ENCODE measurements at places on chromosomes 2 and 18.

GRCh38 chr2:6914828-6915227, 2.4 kb upstream of the RNF144A start:
- DNase-seq, result peak; percentile 36

DNA sequence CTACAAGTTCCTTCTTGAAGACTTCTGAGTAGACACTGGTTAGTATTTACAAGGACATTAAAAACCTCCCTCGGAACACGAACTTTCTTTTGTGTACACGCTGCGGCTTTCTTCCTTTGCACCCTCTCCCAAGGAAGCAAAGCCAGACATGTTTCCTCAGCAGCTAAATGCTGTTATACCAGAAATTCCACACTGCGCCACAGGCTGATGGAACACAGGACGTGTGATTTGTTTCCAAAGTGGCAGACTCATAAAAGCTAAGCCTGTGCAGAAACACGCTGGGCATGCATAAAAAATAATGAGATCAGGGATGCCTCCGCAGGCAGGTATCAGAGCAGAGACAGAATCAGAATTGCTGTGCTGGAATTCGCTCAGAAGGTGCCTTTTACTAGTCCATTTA, 73.0 kb upstream of the RGPD5 start:
- no peak for DNase-seq

DNA sequence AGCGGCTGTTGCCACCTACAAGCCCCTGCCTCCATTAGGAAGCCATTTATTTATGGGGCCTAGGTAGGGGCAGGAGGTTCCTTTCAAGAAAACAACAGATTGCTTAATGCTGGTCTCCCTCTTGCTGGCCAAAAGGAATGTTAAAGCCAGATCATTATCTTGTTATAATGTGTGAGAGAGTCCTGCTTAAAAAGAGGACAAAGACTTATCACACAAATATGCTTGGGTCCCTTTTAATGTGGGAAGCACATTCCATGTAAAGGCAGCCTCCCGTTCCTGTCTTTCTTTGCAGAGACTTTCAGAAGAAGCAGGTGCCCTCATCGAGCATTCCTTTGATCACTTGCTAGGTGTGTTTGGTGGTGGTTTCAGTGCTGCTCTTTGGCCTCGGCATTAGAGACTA, 76.4 kb downstream of the AGAP1 start:
- DNase-seq, result no peak

- peak; percentile 35 for DNase-seq
Observed at GRCh38 chr18:3594760-3595368, 144.9 kb downstream of the TGIF1 start.

GRCh38 chr2:27683390-27684071, 19.8 kb downstream of the SLC4A1AP start:
- peak; percentile 87 for DNase-seq

GRCh38 chr2:18926631-18927524, 337.5 kb upstream of the NT5C1B start:
- no peak for DNase-seq

GRCh38 chr2:196421880-196422279, 217.6 kb upstream of the CCDC150 start:
- no peak for DNase-seq
